RPMI7951 (cell line): ENCODE measurements at places on chromosomes 12 and 14.

DNA sequence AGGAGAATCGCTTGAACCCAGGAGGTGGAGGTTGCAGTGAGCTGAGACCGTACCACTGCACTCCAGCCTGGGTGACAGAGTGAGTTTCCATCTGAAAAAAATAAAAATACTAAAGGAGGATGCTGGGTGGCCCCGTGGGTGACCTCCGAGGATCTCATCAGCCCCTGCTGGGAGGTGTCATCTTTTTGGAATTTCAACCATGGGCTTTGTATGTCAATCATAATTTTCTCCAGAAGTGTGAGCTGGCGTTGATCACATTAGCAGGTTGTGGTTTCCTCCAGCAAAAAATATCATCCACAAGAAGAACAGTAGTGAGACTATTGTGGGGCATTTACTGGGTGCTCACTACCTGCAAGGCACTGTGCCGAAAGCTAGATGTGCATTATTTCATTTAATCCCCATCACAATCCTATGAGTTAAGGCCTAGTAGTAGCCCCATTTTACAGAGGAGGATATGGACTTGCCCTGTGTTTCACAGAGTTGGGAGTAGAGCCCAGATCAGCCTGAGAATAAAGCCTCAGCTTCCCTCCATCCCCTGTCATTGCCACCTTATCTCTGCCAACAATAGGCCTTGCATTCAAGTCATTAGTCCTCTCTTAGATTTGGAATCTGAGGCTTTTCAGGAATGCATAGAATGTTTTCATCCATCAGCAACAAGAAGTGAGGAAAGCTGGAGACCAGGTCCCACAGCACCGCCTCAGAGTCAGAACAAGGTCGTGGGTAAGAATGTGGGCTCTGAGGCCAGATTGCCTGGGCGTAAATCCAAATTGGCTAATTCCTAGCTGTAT is 39.8 kb downstream of the SVOP start:
- peak; percentile 4 for DNase-seq

- peak; percentile 78 for DNase-seq
Observed at GRCh38 chr12:48852734-48853688, 1.0 kb upstream of the DDX23 start.

- DNase-seq: no peak
Observed at GRCh38 chr12:67826148-67826547, 163.1 kb upstream of the IFNG-AS1 start.

DNA sequence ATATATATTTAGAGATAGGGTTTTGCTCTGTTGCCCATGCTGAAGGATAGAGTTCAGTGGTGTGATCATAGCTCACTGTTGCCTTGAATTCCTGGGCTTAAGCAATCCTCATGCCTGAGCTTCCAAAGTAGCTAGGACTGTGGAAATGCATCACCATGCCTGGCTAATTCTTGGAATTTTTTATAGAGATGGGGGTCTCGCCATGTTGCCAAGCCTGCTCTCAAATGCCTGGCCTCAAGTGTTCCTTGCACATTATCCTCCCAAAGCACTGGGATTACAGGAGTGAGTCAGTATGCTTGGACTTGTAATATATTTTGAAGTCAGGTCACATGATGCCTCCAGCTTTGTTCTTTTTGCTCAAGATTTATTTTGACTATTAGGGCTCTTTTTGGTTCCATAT is 178.0 kb downstream of the RPAP3 start:
- DNase-seq: no peak

- DNase-seq: no peak
Observed at GRCh38 chr12:1466481-1467154, 127.8 kb downstream of the FBXL14 start.

DNA sequence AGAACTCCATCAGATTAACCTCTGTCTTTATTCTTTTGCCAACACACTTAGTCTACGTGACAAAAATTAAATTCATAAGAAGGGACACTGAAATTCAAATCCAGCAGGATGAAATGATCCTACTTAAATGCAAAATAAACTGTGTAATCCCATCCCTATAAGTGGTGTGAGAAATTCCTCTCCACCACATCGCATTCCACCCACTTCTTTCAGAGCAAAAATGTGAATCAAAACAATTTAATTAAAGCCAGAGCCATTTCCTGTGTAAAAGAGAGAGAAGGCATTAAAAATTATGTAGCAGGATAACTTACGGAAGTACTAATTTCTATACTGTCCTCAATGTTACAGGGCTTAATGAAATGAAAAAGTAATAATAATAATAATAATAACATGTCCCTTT is 844.3 kb downstream of the GALC start:
- DNase-seq: no peak
